Bone marrow (tissue), 2 donors: ENCODE measurements at places on chromosomes 11 and 22.
A peak's percentile ranks its signal among the peaks of the same experiment; 100 is the strongest.

DNA sequence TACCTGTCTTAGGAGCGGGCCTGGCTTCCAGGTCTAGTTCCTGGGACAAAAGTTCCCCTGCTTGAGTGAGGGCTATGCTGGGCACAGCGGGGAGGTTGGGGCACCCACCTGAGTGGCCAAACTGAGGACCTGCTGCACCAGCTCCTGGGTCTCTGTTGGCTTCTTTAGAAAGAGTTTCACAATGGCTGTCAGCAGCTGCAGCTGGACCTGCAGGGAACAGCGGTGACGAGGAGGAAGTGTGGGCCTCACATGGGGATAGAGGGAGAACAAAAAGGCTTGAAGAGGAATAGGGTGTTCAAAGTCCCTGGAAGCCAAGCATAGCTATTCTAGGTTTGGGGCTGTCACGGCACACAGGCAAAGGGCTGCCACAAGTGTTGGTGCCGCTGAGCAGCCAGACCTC lies 26.7 kb upstream of the RASL10A start:
- no peak for DNase-seq

GRCh38 chr22:44735518-44736428 lies 16.6 kb upstream of the ARHGAP8 start:
- DNase-seq: peak; percentile 61

DNA sequence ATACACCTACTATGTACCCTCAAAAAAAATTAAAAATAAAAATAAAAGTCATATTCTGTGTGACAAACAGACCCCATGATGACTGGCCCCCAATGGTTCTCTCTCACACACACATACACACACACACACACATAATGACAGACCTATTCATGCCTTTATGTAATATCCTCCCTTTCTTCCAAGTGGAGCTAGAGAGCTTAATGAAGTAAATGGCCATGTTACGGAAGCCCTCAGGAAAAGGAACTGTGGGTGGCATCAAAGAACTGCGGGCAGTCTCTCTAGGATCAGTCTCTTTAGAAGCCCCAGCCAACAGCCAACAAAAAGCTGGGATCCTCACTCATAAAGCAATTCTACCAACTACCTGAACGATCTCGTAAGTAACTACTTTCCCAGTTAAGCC lies 125.5 kb downstream of the SIK3 start:
- DNase-seq: no peak

- no peak for DNase-seq
Observed at GRCh38 chr11:117433717-117434116, 106.1 kb downstream of the CEP164 start.

DNA sequence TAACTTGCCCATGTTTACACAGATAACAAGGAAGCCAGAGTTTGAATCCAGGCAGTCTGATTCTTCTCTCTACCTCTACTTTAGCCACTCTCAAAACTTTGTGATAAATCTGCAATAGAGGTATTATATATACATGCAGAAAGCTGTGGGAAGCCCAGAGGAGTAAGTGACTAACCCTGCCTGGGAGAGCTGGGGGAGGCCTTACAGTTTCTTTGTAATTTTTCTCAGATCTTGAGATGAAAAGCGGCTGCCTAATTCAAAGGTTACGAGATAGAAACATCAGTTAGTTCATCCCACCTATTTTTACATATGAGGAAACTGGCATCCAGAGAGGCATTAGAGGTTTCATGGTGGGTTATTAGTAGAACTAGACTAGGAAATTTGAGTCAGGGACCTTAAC lies 4.9 kb downstream of the STIM1 start:
- DNase-seq: no peak

DNA sequence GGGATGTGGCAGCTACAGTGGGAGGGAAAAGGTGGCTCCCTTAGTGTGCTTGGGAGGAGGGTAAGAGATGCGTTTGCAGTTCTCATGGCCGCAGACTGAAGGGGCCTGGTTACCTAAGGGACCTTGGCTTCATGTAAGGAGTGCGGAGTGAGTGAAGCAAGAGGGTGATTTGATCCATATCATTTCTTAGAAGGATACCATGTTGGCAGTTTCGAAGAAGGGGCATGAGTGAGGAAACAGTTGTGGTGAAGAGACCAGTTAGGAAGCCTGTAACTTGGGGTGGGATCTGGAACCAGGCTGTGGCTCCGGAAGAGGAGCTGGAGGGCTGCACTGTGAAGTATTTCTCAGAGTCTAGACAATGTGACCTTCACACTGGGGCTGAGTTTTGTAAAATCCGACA lies 45.0 kb downstream of the ST3GAL4 start:
- no peak for DNase-seq

DNA sequence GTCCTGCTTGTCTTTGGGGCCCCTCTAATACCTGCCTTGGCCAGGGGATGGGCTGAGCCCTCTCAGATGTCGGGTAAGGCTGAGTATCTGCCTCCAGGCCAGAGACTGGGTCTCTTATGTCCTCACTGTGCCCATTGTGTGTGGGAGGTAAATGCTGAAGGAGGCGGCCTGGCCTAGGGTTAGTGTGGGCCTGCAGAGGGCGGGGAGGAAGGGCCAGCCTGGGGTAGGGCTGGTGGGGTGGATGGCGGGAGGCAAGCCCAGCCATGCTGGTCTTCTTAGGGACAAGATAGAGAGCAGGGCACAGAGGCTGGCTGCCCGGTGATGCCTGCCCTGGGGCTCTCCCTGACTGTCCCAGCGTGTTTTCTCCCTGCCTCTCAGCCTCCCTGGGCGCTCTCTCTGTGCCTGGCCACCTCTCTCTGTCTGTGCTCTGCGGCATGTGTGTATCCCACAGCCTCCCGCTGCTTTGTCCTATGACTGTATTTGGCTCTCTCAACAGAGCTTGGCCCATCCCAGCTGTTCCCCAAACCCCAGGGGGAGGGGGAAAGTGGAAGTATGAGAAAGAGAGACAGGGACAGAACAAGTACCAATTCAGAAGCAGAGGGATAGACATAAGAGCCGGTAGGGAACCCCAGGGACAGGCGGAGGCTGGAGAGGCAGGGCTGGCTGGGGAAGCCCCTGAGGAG lies 57.0 kb downstream of the PDE2A start:
- no peak for DNase-seq

- no peak for DNase-seq
Observed at GRCh38 chr11:11584937-11585336, 36.9 kb downstream of the GALNT18 start.

DNA sequence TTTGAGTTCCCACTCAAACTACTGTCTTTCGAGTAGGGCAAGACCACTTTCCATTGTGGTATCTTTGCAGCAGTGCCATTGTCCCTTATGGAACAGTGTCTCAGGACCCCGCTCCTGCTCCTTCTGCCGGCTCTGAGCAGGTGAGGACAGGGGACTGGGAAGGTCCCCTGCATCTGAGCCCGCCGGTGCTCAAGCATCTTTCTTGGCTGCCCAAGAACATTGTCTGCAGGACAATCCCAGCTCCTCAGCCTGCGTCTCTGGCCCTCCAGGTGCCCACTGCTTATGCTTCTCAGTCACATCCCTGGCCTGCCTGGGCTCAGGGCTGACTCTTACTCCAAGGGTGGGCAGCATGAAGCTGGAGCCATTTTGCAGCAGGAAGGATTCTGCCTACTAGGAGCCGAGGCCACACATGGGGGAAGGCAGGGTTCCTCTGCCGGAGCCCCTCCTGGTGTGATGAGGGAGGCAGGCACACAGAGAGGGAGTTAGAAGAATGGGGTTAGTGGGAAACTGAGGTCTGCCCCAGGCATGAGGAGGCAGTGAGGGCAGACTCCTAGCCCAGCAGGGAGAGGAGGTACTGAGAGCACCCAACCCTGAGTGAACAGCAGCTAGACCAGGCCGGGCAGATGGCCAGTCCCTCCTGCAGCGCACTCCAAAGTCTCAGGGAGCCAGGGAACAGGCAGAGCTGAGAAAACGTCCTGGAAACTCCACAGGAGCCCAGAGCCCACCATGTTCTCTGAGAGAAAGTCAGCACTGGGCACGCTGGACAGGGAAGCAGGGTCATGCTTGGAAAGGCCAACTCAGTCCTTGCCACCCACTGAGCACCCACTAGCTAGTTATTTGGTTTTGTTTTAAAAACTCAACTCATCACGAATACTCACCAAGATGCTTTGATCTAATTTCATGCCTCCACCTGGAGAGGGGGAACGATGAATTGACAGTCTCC lies 7.5 kb upstream of the PPARA start:
- DNase-seq: no peak

GRCh38 chr11:129414144-129414872 lies 38.7 kb downstream of the BARX2 start:
- DNase-seq: no peak

DNA sequence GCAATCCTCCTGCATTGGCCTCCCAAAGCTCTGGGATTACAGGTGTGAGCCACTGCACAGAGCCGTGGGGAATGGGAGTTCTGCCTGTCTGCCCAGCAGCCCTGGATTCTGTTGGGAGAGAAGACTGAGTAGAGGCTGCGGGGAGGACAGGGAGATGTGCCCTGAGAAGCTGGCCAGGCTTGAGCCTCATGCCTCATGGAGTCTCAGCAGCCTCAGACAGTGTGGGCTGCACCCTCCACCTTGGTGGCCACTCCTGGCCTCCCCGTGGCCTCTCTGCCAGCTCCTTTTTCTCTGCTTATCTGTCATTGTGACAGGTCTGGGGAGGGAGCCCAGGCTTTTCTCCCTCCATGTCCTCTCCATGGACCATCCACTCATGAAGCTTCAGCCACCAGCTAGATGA lies 43.2 kb downstream of the DKK3 start:
- no peak for DNase-seq

GRCh38 chr22:37043209-37043827 lies 8.2 kb upstream of the KCTD17 start:
- DNase-seq: no peak

DNA sequence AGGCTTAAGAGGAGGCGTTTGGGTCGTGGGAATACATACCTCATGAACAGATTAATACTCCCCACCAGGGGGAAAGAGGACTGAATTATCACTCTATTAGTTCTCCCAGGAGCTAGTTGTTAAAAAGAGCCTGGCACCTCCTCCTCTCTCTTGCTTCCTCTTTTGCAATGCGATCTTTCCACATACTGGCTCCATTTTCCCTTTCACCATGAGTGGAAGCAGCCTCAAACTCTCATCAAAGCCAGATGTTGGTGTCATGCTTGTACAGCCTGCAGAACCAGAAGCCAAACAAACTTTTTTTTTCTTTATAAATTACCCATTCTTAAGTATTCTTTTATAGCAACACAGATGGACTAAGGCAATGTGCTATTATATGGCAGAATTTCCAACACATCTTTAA lies 258.5 kb downstream of the FAM76B start:
- DNase-seq: no peak

DNA sequence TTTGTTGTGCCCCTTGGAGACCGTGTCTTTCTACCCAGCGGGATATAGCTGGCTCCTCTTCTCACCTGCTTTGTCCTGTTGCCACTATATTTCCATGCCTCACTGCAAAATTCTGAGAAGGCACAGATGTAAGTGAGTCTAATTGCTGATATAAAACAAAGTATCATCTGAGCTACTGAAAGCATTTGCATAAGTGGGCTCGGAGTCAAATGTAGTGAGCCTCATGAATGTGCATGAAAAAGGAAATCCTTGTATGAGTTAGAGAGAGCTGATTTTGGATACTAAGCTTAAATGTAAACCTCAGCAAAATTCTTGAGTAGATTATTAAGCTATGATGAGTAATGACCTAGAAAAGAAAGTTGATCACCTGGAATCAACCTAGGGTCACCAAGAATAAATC lies 13.9 kb downstream of the OVCH2 start:
- no peak for DNase-seq

GRCh38 chr11:74279256-74279655 lies 32.2 kb downstream of the P4HA3 start:
- no peak for DNase-seq

DNA sequence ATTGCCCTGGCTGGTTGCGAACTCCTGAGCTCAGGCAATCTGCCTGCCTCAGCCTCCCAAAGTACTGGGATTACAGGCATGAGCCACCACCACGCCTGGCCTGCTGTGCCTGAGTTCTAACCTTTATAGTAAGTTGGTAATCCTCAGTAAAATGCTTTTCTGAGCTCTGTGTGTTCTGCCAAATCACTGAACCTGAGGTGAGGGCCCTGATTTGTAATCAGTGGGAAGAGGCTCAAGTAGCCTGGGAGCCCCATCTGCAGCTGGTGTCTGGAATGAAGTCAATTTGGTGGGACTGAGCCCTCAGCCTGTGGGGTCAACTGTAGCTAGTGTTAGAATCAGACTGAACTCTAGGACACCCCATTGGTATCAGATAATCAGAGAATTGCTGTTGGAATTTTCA lies 72.6 kb upstream of the PARVG start:
- DNase-seq: no peak

GRCh38 chr11:113596658-113597057 lies 109.5 kb downstream of the TMPRSS5 start:
- DNase-seq: no peak

- no peak for DNase-seq
Observed at GRCh38 chr22:47276450-47276820, 514.0 kb downstream of the TBC1D22A start.

GRCh38 chr11:12680246-12680939 lies 6.2 kb downstream of the TEAD1 start:
- DNase-seq: no peak

DNA sequence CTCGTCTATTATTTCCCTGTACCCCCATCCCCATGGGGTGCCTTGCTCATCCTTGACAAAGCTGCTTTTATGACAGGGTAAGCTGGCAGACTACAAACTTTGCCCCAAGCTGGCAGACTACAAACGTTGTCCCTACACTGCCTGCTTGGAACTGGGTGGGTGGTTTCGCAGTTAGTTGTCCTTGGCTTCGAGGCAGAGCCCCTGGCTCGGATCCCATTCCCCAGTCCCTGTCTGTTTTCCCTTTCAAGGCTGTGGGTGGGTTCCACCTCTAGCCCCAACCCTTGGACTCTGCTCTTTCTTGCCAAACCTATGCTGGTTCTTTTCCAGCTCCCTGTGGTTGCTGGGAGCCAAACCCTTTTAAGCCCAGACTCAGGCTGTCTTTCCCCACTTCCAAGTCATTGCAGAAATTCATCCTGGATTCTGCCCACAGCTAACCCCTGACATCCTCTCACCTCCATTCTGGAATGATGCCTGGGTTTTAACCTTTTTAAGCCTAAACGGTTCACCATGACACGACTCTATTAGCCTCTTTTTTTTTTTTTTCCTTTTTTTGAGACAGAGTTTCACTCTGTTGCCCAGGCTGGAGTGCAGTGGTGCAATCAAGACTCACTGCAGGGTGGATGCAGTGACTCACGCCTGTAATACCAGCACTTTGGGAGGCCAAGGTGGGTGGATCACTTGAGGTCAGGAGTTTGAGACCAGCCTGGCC lies 9.2 kb upstream of the RBM14 start:
- no peak for DNase-seq

DNA sequence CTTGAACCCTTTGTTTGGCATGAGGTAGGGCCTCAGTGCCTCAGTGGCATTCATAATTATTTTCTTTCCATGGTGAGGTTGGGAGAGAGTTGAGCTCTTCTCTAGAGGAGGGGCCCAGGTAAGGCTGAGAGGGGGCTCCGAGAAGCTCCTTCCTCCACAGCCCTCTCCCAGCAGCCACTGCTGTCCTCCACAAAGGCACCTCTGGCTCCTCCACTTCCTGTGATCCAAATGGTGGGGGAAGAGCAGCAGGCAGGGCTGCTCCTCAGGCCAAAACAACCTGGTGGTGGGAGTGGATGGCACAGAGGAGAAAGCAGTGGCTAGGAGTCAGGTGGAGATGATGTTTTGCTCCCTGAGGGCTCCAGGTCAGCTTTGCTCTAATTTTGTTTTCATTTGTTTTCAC lies 13.3 kb downstream of the ROBO4 start:
- DNase-seq: no peak
